ENCODE measurements at places on chromosomes 1 and 21.
A peak's percentile ranks its signal among the peaks of the same experiment; 100 is the strongest.

DNA sequence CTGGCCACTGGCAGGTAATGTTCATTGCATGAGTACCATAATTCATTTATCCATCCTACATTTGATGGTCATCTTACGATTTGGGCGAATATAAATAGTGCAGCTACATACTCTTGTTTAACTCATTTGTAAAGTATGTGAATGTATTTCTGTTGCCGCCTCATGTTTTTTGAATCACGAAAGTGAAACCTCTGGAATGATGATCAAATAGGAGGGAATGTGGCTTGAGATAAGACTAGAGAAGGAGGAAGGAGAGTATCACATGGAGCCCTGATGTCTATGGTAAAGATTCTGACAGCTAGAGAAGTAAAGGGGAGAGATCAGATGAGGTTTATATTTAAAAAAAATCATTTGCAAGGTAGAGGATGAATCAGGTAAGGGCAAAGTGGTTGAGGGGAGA is 8.0 kb downstream of the MRPS14 start:
- DNase-seq: no peak

DNA sequence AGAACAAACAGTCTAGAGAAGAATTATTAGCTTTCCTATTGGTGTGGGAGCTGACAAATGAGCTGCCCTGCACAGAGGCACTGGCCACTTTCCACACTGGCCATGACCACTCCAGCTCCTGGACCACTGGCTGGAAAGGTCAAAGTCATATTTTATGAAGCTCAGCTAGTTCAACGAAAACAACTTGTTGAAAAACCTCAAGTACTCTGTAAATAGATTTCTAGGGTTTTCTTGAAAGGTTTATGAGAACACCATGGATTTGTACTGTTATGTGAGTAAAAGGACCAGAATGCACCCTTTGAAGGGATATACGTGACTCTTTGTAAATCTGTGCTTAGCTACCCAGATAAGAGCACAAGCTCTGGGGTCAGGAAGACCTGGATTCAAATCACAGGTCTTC is 54.5 kb upstream of the FGGY start:
- DNase-seq: no peak

GRCh38 chr1:62589321-62589720 is 8.0 kb upstream of the ANGPTL3 start:
- DNase-seq: no peak

DNA sequence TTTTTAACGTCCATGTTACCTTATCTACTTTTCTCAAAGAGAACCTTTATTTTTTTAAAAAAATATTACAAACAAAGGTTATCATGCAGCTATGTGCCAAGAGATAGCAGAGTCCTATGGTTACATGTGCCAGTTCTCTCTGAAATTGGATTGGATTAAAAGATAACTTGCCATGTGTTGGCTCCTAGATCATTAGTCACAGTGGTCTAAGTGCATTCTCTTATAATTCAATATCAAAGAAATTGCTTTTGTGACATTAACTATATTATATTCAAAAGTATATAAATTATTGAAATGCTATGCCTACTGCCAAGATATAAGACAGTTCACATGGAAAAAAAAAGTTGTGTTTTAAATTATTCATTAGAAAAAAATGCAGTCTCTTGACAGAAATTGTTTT is 494.2 kb downstream of the NEGR1 start:
- DNase-seq: no peak

GRCh38 chr1:218811497-218811896 is 362.2 kb upstream of the LYPLAL1 start:
- DNase-seq: no peak

DNA sequence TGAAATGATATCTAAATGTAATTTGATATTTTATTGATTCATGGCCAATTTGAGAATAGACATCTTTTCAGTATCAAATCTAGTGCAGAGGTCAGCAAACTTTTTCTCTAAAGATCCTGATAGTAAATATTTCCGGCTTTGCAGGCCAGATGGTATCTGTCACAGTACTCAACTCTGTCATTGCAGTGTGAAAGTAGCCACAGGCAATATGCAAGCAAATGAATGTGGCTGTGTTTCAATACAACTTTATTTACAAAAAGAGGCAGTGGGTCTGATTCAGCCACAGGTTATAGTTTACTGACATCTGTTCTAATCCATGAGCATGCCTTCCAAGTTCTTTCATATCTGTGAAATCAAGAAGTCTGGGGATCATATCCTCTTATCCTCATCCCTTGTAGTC is 221.2 kb downstream of the PRDM2 start:
- DNase-seq: no peak

DNA sequence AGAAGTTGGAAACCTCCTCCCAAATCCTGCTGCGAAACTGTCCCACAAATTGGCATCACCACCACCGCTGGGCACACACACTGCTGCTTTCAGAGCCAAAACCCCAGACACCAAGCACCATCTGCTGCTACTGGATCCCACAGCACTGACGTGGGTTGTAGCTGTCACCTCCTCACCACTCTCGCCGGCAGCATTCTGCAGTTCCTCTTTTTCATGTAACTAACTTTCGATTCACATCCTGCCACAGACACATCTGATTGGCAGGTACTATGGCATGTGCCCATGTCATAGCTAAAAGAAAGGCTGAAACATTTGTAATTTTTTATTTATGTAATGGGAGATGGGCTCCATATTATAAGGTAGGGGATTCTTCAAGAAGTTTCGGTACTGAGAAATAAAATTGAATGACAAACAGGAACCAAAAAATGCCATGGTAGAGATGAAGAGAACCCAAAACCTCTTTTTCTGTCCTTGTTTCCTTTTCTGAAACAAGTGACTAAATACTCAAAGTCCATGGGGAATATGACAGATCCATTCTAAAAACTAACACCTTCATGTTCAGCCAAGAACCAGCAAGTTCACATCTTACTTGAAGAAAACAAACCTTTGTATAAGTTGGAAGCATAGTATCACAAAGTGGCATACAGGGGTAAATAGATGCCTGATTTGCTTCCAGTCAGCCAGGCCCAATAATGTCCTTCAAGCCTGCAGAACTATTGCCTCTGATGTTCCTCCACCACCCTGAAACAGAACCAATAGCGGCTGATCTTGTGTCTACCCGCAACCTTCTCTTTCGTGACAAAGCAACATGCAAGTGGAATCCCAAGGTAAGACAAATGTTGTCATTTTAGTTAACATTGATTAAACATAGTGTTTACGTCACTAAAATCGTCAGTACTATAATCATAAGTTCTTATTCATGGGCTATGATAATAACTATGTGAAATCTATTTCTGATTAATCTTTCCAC is 26.6 kb upstream of the RGS13 start:
- DNase-seq: peak; percentile 73

- DNase-seq: no peak
These were observed 93.1 kb upstream of the BCAR3 start for GRCh38 chr1:93774707-93775106.

- DNase-seq: no peak
These were observed 199.3 kb downstream of the TTLL7 start for GRCh38 chr1:83799594-83799993.

DNA sequence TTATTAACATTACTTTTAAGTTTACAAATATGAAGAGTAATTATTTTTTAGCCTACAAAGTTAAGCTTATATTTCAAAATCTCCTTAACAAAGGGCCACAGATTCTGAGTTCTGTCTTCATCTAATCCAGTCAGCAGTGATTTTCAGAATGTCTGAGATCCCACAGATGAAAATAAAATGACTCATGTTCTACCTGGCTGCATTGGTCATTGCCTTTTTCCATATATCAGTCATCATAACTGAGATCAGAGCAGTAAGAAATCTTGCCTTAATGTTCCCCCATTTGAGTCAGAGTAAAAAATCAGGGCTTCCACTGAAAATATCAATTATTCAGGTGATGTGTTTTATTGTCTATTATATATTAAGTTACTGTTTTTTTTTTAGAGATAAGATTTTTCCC is 416.1 kb downstream of the MRPL39 start:
- DNase-seq: no peak

DNA sequence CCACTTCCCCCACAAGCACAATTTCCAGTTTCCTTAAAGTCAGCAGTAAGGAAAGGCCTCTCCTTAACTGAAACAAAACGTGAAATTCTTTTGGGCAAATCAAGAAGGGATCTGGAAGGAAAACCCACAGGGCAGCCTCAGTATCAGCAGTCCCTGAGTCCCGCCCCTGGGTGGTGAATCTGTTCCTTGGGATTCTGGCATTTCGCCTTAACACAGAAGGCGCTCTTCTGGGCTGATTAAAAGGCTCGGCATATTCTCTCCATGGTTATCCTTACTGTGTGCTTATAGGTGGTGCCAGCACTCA is 12.2 kb upstream of the RAB4A start:
- no peak for DNase-seq

- DNase-seq: no peak
These were observed 10.4 kb upstream of the GJA8 start for GRCh38 chr1:147892216-147892615.

- no peak for DNase-seq
These were observed 11.7 kb upstream of the METTL13 start for GRCh38 chr1:171769754-171770153.

GRCh38 chr1:8989821-8990220 is 36.4 kb downstream of the SLC2A7 start:
- DNase-seq: no peak

DNA sequence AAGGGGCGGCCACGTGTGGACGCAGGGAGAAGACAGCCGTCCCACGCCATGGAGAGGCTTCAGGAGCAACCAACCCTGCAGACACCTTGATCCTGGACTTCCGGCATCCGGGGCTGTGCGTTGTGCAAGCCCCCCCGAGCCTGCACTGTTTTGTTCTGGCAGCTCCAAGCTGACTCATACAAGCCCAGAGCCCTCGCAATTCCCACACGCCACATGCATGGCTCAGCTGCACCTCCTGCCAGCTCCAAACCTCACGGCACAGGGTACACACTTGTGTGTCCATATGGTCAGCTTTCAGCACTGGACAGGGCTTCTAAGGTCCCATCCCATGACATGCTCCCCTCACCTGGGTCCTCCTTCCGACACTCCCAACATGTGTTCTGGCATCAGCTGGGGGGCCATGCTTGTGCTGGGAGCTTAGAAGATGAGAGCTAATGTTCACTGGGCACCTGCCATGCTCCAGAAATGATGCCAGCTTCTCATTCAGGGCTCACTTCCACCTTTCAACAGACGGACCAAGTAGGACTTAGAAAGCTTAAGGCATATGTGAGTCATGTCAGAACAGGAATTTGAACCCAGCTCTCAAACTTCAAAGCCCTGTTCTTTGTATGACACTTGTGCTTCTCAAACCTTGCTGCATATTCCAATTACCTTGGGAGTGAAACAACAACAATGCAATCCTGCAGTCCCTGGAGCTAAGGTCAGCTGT is 137.3 kb downstream of the PGBD5 start:
- no peak for DNase-seq

DNA sequence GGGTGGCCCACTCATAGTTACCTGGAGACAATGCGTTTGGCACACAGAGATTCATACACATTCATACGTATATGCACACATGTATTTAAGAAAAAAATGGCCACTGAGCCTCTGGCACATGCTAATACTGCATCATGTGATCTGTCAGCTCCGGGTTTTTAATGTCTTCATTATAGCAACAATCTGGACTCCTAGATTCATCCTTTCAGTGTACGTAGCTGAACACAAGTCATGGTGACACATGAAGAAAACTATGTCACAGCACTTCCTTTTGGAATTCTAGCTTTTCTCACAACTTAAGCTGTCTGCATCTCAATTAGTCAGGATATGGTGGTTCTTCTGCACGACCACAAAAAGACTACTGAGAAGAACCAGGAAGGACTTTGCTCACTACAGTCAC is 24.7 kb downstream of the HSF2BP start:
- no peak for DNase-seq

DNA sequence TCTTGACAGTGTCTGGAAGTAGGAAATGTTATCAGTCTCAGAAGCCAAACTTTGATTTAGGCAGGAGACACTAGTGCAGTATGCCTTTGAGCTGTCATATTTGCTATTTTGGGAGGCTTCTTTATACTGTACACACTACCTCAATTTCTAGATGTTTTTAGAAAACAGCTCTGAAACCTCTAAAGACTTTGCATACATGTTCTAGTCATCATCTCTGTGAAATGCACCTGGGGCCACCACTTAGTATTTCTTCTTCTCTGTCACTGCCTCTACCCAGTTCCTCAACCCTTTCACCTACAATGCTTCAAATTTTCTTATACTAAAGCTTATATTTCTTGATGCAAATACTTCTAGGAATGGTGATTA is 29.1 kb upstream of the PLA2G4A start:
- no peak for DNase-seq

GRCh38 chr1:212608959-212609700 is 569 bp downstream of the ATF3 start:
- peak; percentile 41 for DNase-seq

- DNase-seq: no peak
These were observed 45.3 kb downstream of the NDC1 start for GRCh38 chr1:53792806-53793205.

DNA sequence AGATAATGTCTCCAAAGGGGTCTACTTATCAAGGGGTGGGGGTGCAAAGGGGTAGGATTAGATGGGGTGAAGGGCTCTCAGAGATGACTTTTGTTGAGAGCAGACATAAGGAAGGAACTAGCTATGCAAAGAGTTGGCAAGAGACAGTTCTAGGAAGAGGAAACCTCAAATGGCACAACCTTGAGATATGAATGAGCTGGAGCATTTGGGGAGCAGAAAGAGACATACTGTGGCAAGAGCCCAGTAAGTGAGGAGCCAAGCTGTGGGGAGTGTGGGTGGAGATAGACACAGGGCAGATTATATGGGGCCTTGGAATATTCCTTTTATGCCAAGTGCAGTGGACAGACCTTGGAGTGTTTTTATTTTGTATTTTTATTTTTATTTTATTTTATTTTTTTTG is 84.8 kb upstream of the BTG3 start:
- DNase-seq: no peak

DNA sequence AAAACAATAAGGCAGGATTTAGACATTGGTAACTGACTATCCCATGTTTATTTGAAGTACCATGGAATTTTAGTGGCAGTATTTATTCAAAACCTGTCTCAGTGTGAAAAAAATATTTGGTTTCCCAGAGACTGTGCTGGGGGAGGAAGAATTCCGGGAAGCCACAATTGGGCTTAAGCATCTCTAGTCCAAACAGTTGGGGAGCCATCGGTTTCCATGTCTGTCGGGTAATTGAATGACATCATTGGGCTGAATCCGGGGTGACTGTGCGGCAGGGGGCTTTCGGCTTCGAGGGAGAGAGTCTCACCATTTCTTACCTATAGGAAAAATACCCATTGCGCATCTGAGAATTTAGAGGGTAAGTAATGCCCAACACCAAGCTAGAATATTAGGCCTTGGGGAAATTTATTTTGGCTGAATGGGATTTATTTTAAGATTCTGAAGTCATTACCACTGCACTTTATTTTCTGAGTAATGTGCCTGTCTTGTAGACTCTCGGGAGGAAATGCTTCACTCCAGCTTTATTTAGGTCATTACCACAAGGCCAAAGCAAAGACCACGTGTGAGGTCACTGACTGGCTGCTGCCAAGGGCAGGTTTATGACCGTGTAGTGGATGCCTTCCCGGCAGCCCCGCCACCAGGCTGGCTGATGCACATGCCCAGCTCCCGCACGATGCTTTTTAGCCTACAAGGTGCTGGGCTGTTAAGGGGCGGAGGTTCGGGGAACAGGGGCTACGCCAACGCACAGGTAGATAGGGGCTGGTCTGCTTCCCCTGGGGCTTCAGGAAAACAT is 23.1 kb upstream of the UMODL1 start:
- DNase-seq: no peak

- DNase-seq: no peak
These were observed 176.4 kb downstream of the RPS6KC1 start for GRCh38 chr1:213227458-213227857.

- no peak for DNase-seq
These were observed 19.9 kb downstream of the DSTYK start for GRCh38 chr1:205191622-205192021.

GRCh38 chr1:41950820-41951219 is 32.1 kb upstream of the HIVEP3 start:
- DNase-seq: no peak

- DNase-seq: no peak
These were observed 293.8 kb downstream of the SPATA17 start for GRCh38 chr1:217924924-217925323.
